ENCODE measurements at places on chromosomes 1 and 21.
A peak's percentile ranks its signal among the peaks of the same experiment; 100 is the strongest.

- no peak for DNase-seq
These were observed 45.2 kb downstream of the EPRS1 start for GRCh38 chr1:220001095-220001501.

DNA sequence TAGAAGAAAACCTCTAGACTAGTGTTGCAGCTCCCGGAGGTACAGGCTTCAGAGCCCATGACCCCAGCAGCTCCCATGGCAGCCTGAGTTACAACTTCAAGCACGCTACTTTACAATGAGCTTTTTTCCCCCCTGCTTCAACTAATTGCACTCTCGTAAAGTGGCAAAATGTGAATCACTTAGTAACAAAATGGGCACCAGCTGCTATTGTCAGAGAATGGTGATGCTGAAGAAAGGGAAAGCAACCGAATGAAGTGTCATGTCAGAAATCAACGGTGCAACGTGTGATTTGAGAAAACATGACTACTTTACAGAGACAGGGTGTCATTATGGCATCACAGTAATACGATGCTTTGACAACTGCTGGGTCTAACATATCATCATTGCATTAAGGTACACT, 40.5 kb downstream of the ESRRG start:
- no peak for DNase-seq

DNA sequence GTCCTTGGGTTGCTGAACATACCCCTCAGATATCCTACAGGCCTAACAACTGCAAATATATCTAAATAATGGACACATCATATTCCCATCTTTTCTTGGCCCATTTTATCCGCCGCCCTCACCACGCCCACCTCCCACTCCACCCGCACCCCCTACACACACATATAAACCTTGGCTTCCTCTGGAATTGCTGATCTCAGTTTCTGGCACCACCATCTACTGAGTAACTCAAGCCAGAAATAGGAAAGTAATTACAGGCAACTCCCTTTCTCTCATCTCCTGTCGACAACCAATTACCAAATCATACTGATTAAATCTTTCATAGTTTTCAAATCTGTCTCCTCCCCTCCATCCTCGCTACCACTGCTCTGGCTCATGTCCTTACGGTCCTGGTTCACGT, 4.7 kb downstream of the RGS8 start:
- DNase-seq = no peak

GRCh38 chr1:5834477-5835178, 157.6 kb downstream of the NPHP4 start:
- DNase-seq = no peak

DNA sequence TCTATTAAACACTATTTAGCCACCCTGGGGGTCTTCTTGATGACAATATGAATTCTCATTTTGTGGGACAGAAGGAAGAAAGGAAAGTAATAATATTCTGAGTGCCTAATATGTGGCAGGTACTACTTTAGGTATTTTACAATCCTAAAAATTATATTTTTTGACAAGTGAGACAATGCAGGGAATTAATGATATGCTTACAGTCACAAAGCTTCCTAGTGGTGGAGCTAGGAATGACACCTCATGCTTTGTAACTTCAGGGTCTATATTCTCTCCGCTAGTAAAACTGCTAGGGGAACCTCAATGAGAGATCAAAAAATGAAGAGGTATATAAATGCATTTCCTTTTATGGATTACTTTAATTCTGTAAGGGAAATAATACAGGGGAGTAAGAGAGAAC, 44.3 kb downstream of the TPR start:
- no peak for DNase-seq

DNA sequence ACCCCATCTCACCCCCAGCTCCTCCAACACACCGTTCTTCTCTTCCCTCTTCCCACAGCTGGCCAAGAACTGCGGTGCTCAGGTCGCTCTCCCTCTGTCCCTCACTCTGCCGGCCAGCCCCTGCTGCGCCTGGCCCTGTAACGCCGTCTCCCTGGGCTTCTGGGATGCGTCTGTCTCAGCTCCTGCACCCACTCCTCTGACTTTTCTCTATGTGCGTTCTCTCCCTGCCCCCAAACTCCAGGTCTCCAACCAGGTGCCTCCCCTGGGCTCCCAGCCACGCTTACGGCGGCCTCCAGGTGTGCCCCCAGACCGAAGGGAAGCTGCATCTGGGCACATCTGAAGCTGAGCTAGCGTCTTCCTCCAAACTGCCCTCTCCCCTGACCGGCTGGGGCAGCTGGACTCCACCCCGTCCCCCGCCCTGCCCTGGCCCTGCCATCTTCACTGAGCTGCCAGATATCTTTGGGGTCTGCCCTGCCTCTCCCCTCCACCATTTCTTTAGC, 2.6 kb downstream of the KRTAP10-12 start:
- DNase-seq = no peak

- DNase-seq = no peak
These were observed 66.6 kb downstream of the SCMH1 start for GRCh38 chr1:41175546-41175945.

- DNase-seq = no peak
These were observed 20.0 kb upstream of the LAMC1 start for GRCh38 chr1:183003203-183003602.

GRCh38 chr1:236687273-236687672, 974 bp downstream of the ACTN2 start:
- no peak for DNase-seq

DNA sequence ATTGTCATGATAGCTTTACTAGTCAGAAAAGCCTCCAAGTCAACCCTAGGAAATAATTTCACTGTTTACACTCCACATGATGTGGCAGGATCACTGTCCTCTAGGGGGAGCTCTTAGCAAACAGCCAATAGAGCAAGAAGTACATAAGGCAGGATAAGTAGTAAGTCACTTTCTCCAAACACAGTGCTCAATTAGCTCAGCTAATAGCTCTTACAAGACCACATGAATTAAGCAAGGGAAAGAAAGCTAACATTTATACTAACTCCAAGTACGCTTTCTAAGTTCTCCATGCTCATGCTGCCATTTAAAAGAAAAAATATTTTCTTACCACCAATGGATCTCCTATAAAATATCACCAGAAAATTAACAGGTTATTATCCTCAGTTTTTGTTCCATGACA, 66.9 kb upstream of the LRIF1 start:
- peak; percentile 33 for DNase-seq

DNA sequence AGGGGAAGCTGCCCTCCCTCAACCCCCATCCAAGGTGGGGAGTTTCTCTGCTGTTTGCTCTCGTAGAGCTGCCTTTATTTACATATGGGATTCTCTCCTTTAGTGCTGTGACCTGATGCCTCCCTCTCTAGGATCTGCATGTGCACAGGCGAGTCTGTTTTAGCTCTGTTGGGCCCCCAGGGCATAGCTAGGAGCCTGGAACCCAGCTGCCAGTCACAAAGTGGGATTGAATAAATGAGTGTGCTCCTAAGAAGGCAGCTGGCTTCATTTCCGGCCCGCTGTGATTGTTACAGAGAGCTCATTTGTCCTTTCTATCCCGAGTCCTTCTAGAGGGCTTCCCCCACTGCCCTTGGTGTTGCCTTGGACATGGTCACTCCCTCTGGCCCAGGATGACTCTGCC, 176.6 kb downstream of the GRIK3 start:
- no peak for DNase-seq

GRCh38 chr1:36419140-36419539, 21.4 kb upstream of the LSM10 start:
- no peak for DNase-seq

- DNase-seq = no peak
These were observed 67.3 kb upstream of the OLIG2 start for GRCh38 chr21:32958288-32959002.

GRCh38 chr1:160522136-160522535, 919 bp downstream of the SLAMF6 start:
- DNase-seq = no peak

DNA sequence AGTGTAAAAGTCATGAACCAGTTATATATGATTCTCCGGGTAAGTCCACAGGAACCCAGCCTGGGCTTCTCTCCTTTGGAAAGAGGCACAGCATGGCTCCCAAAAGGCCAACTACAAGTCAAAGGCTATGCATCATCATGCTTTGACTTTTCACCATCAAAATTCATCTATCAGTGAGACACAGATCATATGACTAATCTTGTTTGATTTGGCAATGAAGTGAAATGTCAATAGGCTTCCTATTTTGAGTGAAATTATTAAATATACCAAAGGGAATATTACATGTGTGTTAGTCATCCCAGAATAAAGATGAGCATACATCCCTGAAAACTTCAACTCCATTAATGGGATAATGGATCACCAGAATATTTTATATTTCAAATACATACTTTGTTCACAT, 83.5 kb upstream of the ADGRL2 start:
- DNase-seq = no peak

DNA sequence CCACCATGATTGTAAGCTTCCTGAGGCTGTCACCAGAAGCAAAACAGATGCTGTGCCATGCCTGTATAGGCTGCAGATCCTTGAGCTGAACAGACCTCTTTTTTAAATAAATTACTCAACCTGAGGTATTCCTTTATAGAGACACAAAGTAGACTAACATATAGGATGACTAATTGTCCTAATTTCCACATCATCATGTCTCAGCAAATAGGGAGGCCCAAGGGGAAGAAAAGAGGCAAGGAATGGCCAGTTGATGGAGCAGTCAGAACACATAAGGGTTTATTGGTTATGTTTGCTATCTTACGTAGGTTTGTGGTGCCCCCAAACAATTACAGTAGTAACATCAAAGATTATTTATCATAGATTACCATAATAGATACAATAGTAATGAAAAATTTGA, 126.2 kb downstream of the RASAL2 start:
- DNase-seq = no peak

DNA sequence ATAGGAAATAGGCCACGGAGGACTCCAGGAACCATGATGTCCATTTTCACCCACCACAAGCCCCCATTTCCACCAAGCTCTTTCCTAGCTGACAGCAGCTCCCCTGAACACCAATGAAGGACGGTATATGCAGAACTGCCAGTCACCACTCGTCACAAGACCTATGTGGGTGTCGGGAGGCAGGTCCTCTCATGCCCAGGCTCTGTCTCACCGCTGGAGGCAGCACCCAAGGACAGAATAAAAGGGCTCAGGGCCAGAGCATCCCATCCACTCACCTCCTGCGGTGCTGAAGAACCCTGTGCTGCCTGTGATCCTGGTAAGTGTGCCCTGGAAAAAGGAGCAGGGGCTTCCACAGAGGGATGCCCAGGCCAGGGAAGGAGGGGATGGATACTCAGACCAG, at the start of gene LCE1F:
LCE1F (plus strand) TSS at position 266 of the 400 bp plus-strand sequence. CDS start 1,232 bp downstream, outside the sequence.
- DNase-seq = no peak

GRCh38 chr21:14985306-14985705, 79.5 kb downstream of the NRIP1 start:
- DNase-seq = no peak

DNA sequence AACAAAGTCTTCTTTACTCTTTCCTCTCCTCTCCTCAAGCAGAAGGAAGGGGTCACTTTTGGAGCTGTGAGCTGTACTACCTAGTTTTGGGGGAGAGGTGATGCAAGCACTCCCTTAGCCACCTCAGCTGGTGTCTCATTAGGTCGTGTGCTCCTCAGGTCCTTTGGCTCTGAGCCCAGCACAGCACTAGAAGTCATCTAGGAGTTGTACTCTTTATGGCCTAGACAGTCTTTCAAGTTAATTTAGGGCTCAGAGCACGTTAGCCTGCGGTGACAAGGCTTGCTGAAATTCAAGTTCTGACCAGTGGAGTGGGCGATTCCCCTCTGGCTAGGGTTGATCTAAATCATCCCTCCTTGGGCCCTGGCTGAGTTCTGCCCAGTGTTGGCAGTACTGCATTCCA, 48.0 kb upstream of the WDR26 start:
- DNase-seq = no peak

DNA sequence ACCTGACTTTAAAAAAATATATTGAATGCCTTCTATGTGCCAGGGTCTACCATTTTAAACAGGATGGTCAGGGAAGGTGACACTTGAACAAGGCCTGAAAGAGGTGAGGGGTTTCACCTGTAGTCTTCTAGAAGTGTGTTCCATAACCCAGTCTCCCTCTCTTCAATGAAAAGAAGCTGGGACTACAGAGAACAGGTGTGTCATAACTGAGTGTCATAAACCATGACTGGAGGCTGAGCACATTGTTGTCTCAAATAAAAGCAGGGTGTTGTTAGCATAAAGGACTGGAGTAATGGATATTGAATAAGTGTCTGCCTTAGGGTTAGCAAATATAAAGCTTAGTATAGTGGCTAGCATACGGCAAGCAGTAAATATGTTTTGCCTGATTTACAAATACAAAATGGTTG, 65.4 kb downstream of the SYDE2 start:
- DNase-seq = no peak
